ENCODE measurements at places on chromosomes 13 and 19.

DNA sequence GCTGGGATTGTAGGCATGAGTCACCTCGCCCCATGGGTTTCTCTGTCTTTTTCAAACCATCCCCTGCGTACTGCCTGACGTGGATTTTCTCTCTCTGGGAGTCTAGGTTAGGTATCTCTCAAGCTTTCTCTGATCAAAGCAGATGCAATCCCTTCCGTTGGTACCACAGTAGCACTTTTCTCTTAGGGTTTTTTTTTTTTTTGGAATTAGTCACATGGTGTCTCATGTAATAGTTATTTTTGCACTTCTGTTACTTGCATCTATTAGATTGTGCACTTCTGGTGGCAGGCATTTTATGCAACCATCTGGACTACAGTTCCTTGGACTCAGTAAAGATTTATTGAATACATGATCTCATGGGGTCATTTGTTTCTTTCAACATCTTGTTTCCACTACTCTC, 72.1 kb downstream of the GPC6 start:
- peak; percentile 51 for DNase-seq

DNA sequence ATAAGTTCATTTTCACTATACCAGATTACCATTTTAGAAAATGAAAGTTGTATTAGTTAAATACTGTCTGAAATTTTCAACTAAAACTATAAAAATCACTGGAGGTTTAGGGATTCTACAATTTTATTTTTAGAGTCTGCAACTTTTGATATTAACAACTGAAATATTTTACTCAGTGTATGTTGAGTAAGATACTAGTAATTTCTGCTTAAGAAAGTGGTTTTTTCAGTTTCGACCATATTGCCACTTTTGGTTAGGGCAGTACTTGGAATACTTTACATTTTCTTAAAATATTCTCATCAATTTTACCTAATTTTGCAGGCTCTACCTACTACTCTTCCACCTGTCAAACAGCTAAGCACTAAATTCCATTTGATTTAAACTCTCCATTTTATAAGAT, 59.6 kb downstream of the KCNRG start:
- DNase-seq, result no peak

DNA sequence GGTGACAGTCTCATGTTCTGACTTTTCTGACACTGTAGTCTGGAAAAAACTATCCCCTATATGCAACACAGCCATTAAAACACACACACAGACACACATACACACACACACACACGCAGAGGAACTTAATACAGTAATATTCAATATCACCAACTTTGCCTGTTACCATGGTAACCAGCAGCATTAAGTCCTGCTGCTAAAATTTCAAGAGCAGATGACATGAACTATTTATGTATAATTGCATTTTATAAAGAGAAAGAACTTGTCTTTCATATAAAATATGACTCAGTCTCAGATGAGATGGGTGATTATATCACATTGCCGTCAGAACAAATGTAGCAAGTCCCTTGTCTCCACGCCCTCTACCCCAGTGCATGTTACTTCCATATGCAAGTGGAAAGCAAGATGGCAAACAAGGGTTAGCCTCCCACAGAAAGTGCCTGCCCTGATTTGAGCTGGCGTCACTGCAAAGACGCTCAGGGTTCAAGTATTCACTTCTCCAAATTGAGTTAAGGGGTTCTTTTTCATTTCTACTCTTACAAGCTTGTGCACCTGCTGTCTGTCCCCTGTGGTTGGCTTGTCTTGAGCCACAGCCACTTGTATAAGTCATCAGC, 576.8 kb downstream of the UQCRFS1 start:
- DNase-seq, result no peak

GRCh38 chr19:15252398-15253018, 20.3 kb upstream of the EPHX3 start:
- peak; percentile 18 for DNase-seq

DNA sequence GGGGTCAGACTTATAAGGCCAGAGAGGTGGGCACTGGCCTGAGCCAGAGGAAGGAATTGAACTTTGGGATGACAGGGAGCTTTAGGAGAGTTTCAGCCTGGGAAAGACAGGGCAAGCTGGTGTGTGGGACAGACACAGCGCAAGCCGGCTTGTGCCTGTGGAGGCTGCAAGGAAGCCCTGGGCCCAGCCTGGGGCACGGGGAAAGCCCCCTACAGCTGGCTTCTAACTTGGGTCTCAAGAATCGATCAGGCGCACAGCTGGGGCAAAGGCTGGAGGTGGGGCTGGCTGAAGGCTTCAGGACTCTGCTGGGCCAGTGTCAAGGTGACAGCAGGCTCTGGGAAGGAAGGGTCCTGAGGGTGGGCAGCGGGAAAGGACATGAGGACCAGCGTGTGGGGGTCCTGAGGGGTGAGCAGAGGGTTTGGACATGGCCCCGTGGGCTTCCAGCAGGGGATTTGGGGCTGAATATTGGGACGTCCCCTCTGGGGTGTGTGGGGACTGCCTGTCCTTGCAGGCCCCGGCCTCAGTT, 3.0 kb downstream of the PTOV1 start:
- no peak for DNase-seq

DNA sequence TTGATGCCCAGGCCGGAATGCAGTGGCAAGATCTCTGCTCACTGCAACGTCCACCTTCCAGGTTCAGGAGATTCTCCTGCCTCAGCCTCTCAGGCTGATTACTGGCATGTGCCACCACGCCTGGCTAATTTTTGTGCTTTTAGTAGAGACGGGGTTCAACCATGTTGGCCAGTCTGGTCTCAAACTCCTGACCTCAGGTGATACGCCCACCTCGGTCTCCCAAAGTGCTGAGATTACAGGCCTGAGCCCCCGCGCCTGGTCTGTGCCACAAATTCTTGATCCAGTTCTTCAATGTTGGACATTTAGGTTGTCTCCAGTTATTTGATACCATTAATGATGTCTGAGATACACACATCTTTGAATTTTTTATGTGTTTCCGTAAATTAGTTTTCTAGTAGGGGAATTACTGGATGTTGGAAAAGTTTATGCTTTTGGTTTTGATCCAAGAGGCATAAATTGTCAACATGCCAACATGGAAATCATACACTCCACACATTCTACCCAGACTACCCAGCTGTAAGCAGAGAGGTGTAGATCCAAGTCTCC, 525 bp upstream of the COG3 start:
- DNase-seq, result no peak

DNA sequence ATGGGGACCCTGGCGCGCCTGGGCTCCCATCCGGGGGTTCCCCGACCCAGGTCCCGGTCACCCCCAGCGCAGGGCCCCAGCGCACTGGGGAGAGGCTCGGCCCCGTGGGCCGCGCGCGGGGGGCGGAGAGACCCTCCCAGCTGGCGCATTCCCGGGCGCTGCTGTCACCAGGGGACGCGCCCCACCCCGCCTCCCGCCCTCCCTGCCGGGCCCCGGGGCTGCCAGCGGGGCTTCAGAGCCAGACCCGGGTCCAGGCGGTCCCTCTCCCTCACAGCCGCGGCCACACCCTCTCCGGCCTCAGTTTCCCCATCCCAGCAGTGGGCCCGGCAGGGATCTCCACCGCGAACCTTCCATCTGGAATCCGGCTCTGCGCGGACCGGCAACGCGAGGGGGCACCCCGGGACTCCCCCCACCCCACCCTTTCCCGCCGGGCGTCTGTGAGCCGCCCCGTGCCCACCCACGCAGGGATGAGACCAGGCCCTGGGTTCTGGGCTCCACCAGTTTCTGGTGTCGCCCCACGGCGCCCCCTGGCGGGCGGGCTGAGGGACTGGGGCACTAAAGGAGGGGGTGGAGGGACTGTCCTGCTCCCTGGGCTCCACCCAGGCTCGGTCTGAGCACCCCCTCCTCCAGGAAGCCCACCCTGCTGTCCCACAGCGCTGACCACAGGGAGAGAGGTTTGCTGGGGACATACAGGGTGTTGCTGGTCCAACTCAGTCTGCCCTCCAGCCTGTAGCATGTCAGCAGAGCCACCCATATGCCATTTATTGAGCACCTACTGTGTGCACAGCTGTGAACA, 878 bp upstream of the ADAMTSL5 start:
- DNase-seq, result no peak

DNA sequence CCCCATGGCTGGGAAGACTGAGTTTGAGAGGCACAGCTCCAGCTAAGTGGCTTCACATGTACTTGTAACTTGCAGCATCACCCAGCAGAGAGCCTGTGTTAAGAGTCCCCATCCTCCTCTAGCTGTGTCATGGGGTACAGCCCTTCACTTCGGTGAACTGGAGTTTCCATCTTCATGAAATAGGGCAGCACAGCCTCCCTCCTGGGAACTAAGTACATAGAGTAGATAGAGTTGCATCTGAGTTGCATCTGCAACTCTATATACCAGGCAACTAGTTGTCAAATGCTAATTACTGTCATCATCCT, 1.2 kb downstream of the PRDX2 start:
- DNase-seq, result no peak

DNA sequence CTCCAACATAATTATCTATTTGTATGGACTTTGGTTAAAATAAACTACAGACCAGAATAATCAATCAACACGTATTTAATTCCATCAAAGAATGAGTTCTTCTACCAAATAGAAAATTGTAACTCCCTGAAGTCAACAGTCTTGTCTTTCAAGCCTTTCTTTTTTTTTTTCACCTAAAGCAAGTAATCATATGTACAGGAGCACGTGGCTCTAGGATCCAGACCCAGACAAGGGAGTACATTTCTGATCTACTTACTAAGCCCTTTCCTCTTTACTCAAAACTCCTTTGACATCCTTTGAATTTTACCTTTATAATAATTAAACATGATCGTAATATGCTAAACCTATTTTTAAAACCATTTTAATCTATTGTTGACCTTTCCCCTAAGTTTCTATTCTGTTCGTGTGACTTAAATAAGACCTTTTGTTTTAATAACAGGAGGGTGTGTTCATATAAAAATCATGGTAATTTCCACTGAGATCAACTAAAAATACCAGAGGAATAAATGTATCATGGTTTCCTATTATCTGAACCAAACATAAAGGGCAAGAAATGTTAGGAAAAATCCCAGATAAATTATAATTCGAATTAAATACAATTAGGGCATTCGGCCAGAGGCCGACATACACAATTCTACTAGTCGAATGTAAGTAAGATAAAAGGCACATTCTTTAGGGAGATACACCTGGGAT, 1.7 kb downstream of the SLC7A1 start:
- no peak for DNase-seq

GRCh38 chr19:30360376-30361106, 11.6 kb upstream of the ZNF536 start:
- no peak for DNase-seq

DNA sequence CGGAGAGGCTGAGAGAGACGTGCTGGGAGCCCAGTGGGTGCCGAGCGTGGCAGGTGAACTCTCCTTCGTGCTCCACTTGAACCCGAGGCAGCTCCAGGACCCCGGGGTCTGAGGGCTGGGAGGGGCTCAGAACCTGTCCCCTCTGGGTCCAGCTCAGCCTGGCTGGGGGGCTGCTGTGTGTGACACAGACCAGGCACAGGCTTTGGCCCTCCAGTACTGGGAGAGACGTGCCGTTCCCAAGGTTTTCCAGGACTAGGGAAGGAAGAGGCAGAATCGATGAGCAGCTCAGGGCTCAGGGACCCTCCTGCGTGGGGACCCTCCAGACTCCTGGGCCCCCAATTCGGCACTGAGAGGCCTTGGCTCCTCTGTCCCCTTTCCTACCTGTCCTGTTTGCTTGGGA, 2.3 kb downstream of the SIGLEC10 start:
- no peak for DNase-seq

- no peak for DNase-seq
Observed at GRCh38 chr13:19960653-19960976, 2.1 kb downstream of the ZMYM2 start.

- no peak for DNase-seq
Observed at GRCh38 chr13:113170511-113170910, 12.1 kb downstream of the PROZ start.

- DNase-seq, result no peak
Observed at GRCh38 chr13:114047358-114047881, 73.5 kb upstream of the C13orf46 start.

DNA sequence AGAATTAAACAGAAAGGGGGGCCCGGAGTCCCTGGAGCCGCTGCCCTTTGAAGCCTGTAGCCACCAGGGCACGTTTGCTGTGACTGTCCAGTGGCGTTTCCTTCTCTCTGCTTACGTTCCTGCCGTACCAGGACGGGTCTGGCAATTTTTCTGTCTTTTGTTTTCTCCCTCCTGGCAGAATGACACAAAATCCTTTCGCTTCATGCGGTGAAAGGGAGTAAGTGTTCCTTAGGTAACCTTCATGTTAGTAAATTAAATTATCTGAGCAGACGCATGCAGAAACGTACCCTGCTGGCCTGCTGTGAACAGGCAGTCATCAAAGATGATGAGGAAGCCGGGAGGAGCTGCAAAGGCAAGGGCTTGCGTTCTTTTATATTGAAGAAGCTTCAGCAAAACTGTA, 299.3 kb upstream of the ARGLU1 start:
- no peak for DNase-seq

DNA sequence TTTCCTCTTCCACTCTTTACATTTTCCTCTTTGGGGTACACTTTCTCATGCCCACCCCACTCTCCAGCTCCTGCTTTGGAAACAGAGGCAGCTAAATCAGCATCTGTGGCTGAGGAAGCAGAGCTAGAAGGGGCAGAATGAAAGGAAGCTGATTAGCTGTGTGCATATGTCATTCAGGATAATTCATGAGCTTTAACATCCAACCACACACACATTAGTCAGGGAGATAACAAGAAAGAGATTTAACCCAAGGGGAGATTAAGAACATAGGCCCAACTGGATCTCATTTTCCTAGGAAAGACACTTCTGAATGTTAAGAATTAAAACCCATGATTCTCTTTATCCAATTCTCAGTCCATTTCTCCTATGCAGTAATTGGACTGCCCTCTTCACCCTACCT, 405.5 kb downstream of the TBC1D4 start:
- DNase-seq, result no peak

DNA sequence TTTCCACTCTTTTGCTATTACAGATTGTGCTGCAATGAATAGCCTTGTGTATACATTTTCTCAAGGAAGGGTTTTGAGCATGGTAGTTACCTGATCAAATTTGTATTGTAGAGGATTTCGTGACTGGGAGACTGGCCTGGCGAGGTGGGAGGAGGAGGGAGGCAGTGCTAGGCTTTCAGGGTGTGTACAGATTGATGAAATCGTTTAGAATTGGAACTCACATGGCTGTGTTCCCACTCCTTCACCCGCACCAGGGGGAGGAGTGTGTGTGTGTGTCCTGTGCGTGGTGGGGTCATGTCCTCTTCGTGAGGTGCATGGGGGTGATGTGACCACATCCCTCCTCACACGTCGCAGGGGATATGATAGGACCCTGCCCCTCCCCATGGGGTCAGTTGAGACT, 8.3 kb downstream of the PGLYRP1 start:
- DNase-seq, result no peak
